ENCODE measurements at places on chromosomes 4 and X.

DNA sequence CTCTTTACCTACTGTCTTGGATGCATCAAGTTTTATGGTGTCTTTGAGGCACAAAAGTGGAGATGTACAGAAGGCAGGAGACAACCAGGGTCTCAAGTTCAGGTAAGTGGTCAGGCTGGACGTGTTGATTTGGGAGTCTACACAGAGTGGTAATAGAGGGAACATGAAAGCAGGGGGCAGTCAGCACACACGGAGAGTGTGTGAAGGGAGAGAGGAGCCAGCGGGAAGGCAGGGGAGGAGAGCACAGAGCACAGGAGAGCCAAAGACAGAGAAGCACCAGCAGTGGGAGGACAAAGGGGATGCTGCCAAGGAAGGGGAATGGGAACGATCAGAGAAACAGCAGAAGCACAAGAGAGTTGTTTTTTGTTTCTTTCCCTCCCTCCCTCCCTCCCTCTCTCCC is 32.9 kb downstream of the TMEM150C start:
- no peak for DNase-seq

GRCh38 chr4:6520978-6521377 is 48.6 kb upstream of the PPP2R2C start:
- no peak for DNase-seq

DNA sequence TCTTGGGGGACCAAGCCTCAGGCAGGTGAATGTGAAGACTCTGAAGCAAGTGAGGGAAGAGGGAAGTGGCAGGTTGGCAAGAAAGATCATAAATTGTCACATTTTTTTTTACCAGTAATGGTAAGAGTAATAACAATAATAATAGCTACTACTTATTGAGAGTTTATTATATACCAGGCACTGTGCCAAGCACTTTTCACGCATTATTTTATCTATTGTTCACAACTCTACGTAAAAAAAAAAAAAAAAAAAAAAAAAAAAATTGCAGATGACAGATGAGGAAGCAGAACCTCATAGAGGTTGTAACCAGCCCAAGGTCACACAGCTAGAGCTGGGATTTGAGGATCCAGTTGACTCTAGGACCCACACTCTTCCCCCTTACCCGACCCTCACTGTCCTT is 40.9 kb downstream of the TSC22D3 start:
- DNase-seq: no peak

DNA sequence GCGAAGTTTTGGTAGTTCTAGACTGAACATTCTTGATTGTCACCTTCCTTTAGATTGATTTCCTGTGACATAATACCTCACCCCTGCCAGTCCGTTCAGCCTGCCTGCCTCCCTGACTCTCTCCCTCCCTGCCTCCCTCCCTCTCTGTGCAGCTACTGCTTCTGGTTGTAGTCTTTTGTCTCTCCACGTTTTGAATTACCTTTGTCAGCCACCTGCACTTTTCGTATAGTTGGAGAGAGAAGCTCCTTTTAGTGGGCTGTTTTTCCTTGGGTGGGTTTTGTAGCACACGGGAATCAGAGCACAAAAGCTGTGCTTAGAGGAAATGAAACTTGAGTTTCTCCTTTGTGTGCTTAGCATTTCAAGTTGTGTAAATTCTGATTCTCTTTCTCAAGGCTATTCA is 32.6 kb upstream of the MSMO1 start:
- DNase-seq: no peak

- DNase-seq: no peak
These were observed 64.9 kb downstream of the POLR2B start for GRCh38 chr4:57043347-57044251.

- no peak for DNase-seq
These were observed 67.3 kb upstream of the DDIT4L start for GRCh38 chr4:100257567-100257966.
